ENCODE measurements at places on chromosomes 7 and 10.

GRCh38 chr7:90570373-90570959, 25.7 kb upstream of the CDK14 start:
- H3K4me1 ChIP-seq = no peaks in the 10 kb centered on the region
- no peaks in the 10 kb centered on the region for H3K27me3 ChIP-seq
- no peak overlapping the region for H3K27ac ChIP-seq
- H3K36me3 ChIP-seq = no peaks in the 10 kb centered on the region

GRCh38 chr10:94645285-94645684, 38.2 kb upstream of the CYP2C18 start:
- ATAC-seq = no peak
- H3K27ac ChIP-seq = no peak overlapping the region
- H3K4me3 ChIP-seq = no peak overlapping the region
- H3K4me1 ChIP-seq = no peaks in the 10 kb centered on the region

- no peaks in the 10 kb centered on the region for H3K27me3 ChIP-seq
- no peak overlapping the region for H3K4me3 ChIP-seq
- H3K36me3 ChIP-seq = peaks cover 2% of the 10 kb centered on the region
- ATAC-seq = no peak
- H3K4me1 ChIP-seq = peaks cover 37% of the 10 kb centered on the region
- H3K27ac ChIP-seq = no peak overlapping the region
Measured at GRCh38 chr10:59833810-59834209, 72.5 kb downstream of the CCDC6 start.

GRCh38 chr7:92043098-92043497, 91.2 kb downstream of the CYP51A1 start:
- no peak overlapping the region for H3K4me3 ChIP-seq
- no peaks in the 10 kb centered on the region for H3K36me3 ChIP-seq
- ATAC-seq = no peak
